ENCODE measurements at places on chromosomes 3 and 15.

DNA sequence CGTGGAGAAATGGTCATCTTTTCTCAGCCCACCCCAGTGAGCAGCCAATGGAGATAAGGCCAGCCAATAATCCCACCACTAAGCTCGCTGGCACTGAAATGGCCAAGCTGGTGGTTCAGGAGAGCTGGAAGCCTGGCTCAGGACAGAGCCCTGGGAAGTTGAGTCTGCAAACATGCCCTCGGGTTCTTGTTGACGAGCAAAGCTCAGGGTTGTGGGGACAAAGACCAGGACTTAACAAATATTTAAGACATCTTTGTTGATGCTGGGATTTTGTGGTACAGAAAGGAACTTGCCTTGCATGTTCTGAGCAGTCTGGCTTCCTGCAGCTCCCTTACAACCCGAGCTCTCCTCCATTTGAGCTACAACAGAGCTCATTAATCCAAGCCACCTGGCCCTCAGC is 4.4 kb downstream of the FAH start:
- no peak for DNase-seq

DNA sequence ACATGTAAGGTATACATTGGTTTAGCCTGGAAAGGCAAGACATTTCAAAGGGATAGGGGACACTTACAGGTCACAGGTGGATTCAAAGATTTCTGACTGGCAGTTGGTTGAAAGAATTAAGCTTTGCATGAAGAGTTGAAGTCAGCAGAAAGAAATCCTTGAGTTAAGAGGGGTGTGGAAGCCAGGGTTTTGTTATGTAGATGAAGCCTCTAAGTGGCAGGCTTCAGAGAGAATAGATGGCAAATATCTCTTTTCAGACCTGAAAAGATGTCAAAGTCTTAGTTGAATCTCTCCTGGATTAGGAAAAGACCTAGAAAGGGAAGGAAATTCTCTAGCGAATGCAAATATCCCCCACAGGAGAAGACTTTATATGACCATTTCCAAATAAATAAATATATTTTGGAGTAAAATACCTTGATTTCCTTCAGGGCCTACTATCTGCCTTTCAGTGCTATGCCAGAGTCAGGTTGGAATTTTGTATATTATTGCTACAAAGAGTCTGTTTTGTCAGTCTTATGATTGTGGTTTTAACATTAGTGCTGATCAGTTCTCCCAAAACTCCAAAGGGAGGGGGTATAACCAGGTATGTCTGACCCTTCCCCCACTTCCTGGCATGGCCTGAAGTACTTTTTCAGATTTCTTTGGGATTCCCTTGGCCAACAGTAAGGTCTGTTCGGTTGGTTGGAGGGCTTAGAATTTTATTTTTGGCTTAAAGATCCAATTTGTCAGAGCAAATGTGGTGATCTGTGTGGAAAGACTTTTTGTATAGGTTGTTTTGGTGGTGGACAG is 286.4 kb downstream of the LRTM1 start:
- no peak for DNase-seq

- DNase-seq, result no peak
Measured at GRCh38 chr3:100225883-100226282, 34.9 kb upstream of the TBC1D23 start.

GRCh38 chr3:80099559-80100066 is 331.8 kb upstream of the ROBO1 start:
- no peak for DNase-seq

GRCh38 chr3:132596816-132597433 is at the start of gene ACKR4:
Gene ACKR4 (plus strand): TSS chr3:132597270. CDS start chr3:132600398, 3,128 bp downstream.
- no peak for DNase-seq

DNA sequence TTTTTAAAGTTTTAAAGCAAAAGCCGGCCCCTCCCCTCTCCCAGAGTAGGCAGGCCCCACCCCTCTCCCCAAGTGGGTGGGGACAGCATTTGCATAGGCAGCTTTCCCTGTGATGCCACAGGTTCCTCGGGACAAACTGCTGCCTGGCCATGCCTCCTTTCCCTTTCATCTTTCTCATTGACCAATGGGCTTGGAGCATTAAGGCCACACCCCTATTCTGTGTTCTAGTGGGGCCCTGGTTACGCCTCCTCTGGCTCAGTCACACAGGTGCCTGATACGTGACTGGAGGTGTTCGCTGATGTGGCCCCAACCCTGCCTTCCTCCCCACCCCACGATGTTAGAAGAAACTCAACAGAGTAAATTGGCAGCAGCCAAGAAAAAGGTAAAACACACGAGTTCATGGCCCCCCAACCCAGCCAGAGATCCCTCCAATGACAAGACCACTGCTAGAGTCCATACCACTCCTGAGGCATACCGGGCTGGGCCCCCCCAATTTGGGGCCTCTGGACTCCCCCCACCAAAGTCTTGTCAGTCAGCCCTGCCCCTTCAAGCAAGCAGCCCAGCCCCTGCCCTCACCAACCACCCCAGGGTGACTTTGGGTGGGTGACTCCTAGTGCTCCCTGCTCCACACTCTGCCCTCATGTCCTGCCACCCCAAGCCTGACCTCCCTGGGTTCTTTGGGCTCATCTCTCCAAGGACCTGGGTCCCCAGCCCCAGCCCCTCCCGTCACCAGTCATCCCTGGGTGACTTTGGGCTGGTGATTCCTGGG is 62.8 kb upstream of the CSPG4 start:
- DNase-seq, result no peak

- DNase-seq, result no peak
Measured at GRCh38 chr15:85492406-85492805, 112.0 kb downstream of the AKAP13 start.

- DNase-seq, result no peak
Measured at GRCh38 chr3:60954048-60954447, 297.2 kb downstream of the FHIT start.

DNA sequence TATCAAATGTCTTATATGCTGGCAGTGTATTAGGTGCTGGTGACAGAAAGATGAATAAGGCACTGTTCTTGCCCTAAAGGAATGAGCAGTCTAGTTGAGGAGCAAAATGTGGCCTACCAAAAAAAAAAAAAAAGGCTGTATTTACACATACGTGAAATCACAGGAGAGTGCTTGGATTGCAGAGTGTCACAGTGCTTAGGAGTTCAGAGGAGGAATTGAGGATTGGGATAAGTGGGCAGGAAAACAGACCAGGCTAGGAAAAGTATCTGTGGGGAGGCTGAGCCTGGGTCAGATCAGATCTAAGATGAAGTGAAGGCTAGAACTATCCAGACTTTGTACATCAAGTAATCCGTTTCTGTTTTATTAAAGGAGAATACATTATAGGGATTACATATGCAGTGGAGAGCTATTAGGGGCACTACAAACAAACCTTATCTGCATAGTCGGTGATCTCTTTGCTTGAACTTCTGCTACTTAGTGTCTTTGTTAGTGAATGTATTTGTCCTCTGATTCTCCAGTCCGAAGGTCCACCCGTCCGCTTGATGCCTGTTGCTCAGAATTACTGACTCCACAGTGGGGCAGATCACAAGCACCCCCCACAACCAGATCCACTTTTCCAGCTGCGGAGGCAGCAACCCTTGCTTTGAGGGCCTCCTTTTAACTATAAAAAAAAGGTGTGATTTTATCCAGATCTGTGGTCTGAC is 80.0 kb downstream of the FNDC3B start:
- no peak for DNase-seq

GRCh38 chr3:127041264-127041820 is 58.4 kb downstream of the PLXNA1 start:
- no peak for DNase-seq

DNA sequence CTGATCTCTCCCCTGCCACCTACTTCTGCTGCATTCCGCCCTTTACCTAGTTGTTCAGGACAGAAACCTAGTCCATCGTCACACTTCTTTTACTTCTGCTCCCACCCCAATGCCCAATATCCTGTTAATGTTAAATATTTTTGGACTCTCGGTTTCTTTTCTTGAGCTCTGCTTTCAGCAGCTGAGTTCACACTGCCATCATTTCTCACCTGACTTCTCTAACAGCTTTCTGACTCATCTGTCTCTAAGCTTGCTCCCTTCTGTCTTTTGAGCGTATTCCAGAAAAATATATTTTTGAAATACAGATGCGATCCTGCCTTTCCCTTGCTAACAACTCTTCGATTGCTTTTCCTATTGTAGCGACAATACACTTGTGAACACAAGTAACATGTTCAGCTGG is 183.4 kb downstream of the KLHL25 start:
- no peak for DNase-seq

GRCh38 chr15:71106802-71107500 is 8.3 kb upstream of the THSD4 start:
- no peak for DNase-seq

DNA sequence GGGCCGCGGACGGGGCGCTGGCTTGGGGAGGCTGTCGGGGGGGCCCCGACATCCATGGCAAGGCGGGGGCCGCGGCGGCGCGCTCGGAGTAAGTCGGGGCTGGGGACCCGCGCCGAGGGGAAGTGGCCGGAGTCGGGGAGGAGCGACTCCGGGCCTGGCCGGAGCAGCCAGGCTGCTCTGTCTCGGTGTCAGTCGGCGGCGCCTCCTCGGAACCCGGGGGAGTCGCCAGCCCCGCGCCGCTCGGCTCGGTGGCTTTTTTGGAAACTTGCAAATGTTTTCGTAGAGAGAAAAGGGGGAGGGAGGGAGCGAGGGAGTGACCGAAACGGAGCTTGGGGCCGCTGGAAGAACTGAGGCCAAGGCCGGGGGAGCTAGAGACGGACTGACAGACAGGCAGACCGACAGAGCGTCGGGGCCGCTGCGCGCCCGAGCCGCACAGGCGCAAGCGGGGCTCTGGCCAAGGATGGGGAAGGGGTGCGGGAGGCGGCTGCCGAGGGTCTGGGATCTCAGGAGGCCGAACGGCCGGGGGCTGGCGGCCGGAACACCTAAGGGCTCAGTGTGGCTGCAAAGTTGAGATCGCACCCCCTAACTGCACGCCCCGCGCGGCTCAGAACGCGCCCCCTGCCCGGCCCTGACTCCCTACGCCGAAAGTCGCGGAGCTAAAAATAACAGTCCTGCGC is 5.0 kb downstream of the PTH1R start:
- DNase-seq, result no peak

DNA sequence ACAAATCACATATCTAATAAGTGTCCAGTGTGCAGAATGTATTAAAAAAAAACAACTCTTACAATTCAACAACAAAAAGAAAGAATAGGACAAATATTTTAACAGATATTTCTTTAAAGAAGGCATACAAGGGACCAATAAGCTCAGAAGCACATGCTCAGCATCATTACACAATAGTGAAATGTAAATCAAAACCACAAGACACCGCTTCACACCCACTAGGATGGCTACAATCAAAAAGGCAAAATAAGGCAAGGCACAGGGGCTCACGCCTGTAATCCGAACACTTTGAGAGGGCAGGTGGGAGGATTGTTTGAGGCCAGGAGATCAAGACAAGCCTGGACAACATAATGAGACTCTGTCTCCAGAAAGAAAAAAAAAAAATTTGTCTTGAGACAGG is 255.6 kb downstream of the MAGI1 start:
- no peak for DNase-seq

GRCh38 chr3:87047852-87048251 is 56.9 kb upstream of the VGLL3 start:
- DNase-seq, result no peak

- DNase-seq, result peak; percentile 20
Measured at GRCh38 chr3:123884203-123884831, at the start of gene MYLK. Gene MYLK (minus strand): TSS chr3:123884332. CDS start chr3:123793841, 90,491 bp downstream.

GRCh38 chr3:53144862-53145712 is 14.9 kb upstream of the RFT1 start:
- DNase-seq, result no peak

DNA sequence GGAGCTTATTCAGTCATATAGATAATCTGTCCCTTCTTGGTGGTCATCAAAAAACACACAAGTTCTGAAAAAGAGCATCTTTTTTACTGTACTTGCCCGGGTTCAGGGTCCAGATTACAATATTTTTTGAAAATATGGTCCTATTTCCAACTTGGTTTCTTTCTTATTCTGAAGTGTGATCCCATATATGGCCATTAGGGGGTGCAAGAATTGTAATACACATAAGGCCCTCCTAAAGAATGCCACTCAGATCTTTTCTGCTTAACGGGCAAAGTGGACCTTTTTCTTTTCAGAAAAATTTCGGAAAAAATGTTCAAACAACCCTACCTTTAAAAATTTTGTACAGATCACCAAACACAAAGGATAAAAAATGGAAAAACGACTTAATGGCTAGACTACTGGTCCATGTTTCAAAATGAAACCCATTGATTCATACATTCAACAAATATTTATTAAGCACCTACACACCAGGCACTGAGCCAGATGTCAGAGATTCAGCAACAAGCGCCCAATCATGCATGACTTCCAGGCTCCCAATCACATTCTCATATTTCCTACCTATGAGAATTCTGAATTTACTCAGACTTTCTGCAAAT is 102.0 kb upstream of the MYRIP start:
- DNase-seq, result peak; percentile 20

DNA sequence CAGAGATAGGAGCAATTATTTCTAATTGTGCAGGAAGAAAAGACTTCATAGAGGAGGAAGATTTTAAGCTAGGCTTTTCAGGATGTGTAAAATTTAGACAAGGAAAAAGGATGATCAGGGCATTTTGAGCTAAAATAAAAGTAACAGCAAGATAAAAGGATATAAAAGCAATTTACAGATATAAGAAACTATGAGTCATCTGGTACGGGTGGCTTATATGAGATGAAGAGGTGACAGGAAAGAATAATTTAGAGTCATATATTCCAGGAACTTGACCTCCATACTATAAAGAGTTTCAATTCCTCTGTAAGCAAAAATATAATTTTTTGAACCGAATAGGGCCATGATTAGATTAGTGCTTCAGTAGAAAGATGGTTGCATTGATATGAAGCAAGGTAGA is 273.7 kb downstream of the RBMS3 start:
- no peak for DNase-seq

DNA sequence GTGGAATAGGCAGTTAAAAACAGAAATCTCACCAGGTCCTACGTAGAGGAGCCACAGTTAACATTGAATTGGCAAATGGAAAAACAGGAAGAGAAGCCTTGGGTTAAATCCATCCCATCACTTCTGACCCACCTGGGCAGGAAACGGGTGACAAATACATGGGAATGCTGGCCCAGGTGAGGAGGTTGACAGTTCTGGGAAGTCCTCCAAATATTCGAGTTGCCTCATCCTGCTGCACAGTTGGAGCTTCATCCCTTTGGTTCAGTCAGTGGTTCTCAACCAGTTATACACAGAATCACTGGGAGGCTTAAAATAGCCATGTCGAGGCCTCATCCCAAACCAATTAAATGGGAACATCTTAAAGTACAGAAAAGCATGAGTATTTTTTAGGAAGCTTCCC is 5.3 kb downstream of the MYZAP start:
- no peak for DNase-seq

- no peak for DNase-seq
Measured at GRCh38 chr15:47959617-47960413, 161.0 kb upstream of the SLC24A5 start.
